ENCODE measurements at places on chromosomes 12 and 14.

DNA sequence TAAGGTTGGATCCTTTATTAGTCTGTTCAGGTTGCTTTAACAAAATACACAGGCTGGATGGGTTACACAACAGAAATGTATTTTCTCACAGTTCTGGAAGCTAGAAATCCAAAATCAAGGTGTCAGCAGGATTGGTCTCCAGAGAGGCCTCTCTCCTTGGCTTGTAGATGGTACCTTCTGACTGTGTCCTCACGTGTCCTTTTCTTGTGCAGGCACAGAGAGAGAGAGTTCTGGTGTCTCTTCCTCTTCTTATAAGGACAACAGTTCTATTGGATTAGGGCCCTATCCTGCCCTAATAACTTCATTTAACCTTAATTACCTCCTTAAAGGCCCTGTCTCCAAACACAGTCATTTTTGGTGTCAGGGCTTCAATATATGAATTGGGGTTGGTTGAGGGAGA, 4.6 kb upstream of the ANKRD33 start:
- no peak for DNase-seq

DNA sequence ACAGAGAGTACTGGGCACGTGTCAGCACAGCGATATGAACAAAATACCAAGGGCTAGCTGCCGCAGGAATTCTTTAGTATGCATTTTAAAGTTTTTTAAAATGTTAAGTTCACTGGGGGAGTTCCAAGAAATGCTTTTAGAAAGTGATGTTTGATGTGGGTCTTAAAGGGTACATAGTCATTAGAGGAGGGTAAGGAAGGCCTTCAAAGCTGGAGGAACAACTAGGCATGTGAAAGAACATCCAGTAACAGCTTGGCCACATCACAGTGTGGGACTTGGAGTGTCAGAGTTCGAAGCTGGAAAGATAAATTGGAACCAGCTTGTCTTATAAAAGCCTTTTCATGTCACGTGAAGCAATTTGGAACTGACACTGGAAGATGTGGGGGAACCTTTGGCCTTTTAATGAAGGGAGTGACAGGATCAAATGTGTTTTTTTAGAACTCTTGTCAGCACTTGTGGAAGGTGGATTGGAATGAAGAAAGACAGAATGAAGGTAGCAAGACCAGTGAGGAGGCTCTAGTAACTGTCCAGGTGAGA, 57.7 kb downstream of the WDR20 start:
- DNase-seq = no peak

- DNase-seq = no peak
Measured at GRCh38 chr14:89171168-89171567, 245.9 kb downstream of the FOXN3 start.

DNA sequence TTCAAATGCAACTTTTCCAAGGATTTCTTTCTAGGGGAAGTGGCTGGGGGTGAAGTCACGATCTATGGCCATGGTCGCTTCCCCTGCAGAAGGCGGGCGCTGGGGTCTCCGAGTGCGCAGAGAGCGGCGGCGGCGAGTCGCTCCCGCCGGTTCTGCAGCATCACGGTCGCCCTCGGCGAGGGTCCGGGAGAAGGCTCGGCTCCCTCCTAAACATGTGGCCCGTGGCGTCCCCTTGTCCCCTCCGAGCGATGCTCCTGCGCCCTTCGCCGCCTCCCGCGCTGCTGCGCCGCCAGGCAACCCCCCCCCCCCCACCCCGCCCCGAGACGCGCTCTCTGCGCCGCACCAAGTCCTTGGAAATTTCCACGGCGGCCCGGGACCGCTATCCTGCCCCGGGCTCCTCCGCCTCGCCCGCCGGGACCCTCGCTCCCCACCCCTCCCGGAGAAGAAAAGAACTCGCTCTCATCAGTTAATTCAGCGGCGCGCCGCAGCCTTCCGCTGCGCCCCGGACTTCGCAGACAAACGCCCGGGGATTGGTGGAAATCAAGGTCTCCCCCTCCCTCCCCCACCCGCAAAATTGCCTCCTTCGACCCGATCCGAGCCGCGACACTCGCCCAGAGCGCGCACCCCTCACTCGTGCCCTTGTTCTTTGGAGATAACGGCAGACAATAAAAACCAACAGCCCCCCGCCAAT, at the start of gene ST8SIA1:
Gene ST8SIA1, minus strand, starts transcription at position 298 of the 691 bp plus-strand sequence. CDS start 475 bp downstream, outside the sequence.
- DNase-seq = no peak

DNA sequence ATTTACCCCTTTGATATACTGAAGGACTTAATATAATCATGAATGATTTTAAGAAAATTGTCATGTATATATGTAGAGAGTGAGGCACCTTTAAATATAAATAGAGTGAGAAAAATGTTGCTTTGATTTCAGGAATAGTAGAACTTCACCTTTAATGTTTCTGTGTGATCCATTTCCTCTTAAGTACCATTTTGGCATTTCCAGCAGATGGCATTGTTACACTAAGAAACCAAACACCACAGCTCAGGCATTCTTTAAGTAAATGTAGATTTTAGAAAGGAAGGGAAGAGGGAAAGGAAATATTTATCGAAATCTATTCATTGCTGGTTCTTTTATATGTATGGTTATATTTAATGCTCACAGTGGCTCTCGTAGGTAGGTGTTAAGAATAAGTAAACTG, 556.7 kb upstream of the FBXO33 start:
- DNase-seq = no peak

- DNase-seq = no peak
Measured at GRCh38 chr14:93316716-93317115, 16.1 kb downstream of the BTBD7 start.

- no peak for DNase-seq
Measured at GRCh38 chr12:68913682-68914081, 19.3 kb downstream of the CPM start.

- no peak for DNase-seq
Measured at GRCh38 chr12:97556302-97556779, 93.7 kb downstream of the RMST start.

DNA sequence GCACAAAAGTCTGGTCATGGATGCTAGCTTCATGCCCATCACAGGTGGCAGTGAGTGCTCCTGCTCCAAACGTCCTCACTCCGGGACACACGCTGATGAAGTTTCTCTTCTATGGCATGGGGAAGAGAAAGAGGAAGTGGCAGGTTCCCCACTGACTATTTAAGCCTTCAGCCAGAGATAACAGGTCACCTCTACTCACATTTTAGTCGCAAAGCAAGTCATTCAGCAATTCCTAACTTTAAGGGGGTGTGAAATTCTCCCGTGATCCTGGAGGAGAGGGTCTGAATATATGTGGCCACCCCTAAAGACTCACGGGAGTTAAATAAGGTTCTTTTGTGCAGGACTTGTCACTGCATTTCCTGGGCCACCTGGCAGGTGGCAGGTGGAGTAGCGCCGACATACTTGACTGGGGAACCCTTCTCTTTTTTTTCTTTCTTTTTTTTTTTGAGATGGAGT, 18.8 kb upstream of the RCOR1 start:
- DNase-seq = no peak

DNA sequence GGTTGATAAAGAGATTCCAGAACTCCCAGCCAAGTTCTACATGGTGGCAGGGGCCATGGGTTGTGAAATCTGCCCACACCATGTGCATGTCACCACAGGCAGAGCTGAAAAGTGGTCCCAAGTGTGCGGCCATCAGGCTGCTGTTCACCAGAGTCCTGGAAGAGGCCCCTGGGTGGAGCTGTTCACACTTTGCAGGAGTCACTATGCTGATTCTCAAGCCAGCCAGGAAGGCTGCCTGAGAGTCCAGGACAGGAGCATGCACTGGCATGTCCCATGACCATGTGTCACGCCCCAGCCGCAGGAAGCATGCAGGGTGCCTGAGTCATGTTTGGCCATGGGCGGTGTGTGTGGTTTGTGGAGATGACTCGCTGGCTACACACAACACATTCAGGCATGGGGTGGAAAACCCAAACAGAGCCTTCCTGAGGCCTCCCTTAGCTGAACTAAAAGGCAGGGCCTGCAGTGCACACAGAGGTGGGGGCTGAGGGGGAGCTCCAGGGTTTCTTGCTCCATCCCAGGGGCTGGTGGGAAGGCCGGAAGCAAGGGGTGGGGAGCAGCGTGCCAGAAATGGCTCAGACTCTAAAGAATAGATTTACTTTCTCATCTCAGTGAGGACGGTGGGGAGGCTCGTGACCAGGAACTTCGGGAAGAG, 19.4 kb downstream of the ABCB9 start:
- peak; percentile 92 for DNase-seq

- DNase-seq = no peak
Measured at GRCh38 chr12:99914206-99914605, 70.5 kb downstream of the ANKS1B start.

DNA sequence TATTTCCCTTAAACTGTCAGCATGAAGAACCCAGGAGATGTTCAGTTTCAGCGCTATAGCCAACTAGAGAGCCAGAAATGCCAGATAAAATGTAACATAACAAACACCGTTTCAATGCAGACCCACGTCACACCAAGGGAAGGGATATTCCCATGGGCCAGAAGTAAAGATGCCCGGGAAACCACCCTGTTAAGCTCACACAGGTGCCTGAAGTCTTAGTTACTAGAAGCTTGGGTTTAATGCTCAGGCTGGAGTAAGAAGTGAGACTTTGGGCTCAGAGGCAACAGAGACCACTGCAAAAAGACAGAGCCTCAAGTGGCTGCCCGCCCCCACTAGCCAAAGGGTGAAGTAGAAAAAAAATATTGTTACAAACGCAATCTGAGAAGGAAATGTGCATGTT, 52.3 kb downstream of the SYNE3 start:
- DNase-seq = no peak

DNA sequence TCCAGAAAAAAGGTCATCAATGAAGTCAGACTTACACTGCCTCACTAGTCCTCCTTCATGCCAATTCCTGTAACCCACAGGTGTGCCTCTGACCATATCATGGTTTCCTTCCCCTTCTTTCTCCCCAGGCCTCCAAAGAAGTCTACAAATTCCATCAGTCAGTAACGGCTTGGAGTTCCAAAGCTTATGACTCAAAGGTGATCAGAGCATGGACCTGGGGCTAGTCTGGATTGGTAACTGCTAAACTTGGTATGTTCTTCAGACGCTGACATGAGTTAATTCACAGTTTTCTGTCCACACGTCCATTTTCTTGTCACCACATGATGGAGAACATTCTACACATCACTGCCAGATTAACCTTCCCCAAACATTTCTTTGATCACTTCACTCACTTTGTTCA, 560.4 kb downstream of the ETNK1 start:
- no peak for DNase-seq

- no peak for DNase-seq
Measured at GRCh38 chr12:122491991-122492390, 8.7 kb downstream of the ZCCHC8 start.

- no peak for DNase-seq
Measured at GRCh38 chr12:48782457-48783395, 6.2 kb downstream of the ADCY6 start.

DNA sequence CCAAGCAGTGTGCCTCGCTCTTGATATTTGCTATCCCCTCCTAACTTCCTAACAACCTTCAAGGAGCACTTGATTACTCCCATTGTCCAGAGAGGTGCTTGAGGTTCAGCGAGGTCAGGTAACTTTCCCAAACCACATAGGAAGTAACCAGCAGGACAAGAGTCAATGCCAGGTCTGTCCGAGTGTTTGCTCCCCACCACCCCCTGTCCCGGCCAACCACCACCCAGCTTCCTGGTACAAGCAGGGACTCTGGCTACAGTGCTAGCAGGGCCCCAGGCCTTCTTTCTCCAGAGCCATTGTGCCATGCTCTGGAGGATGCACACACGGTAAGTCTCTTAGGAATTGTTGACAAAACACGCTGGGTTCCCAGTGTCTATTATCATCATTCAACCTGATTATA, 49.2 kb downstream of the SYNE3 start:
- DNase-seq = no peak

- DNase-seq = no peak
Measured at GRCh38 chr14:96688629-96689028, 108.6 kb upstream of the VRK1 start.

DNA sequence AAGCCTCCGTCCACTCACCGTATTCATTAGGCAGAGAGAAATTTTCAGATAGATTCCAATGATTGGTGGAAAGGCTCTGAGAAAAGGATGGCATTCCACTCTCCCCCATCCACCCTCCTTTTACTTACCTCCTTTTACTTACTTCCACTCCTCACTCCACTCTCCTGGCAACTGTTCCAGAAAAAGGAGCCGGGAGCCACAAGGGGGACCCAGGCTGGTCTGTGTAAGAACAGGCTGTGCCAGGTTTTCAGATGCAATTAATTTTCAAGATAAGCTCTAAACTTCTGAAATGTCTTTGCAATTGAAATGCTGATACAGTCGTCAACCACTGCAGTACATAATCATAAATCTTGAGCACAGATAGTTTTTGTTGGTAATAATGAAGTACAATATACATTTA, 248.8 kb downstream of the ANO6 start:
- no peak for DNase-seq

- DNase-seq = no peak
Measured at GRCh38 chr12:52006726-52007157, at the start of gene TAMALIN. Gene TAMALIN (plus strand): TSS chr12:52006946. CDS start chr12:52007020, 74 bp downstream.

GRCh38 chr12:49461221-49461620, 77.6 kb upstream of the KCNH3 start:
- DNase-seq = no peak
